Activated T-helper 1 cell treated with Interleukin-2 at 50 U/mL for 16 hours (primary cell): ENCODE measurements at places on chromosomes 2 and 18.

DNA sequence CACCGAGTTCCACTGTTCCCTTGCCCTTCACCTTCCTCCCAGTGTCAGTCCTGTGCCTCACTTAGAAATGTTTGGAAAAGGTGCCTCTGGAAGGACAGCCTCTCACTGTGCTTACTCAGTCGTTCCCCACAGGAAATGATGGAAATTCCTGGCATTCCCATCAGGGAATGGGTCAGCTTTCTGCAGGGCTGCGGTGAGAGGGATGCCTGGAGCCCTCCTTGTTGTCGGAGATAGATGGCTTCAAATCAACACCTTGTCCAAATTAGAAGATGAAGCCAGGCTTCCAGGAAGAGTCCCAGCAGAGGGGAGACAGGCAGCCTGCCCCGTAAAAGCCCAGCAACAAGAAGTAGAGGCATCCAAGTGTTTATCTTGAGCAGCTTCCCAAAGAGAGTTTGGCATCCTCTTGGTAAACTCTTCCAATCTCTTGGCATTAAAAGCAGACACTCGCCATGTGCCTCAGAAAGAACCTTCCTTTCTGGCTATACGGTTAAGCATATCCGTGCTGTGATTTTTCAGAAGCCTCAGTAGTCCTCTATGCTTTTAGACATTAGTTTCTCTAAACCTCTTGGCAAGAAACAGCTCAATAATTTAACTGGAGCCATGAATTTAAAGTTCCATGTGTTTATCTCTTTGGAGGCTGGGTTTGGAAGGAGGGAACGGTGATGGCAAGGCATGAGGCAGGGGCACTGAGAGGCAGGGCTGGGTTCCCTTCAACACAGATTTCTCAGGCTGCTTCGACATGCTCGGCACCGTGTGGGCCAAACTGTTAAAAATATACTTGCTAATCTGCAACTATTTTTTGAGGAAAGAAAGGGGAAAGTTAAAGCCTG, 25.1 kb downstream of the COLEC12 start:
- DNase-seq, result no peak

- DNase-seq, result no peak
These were observed 110.7 kb upstream of the PPP1CB start for GRCh38 chr2:28640908-28641300.

DNA sequence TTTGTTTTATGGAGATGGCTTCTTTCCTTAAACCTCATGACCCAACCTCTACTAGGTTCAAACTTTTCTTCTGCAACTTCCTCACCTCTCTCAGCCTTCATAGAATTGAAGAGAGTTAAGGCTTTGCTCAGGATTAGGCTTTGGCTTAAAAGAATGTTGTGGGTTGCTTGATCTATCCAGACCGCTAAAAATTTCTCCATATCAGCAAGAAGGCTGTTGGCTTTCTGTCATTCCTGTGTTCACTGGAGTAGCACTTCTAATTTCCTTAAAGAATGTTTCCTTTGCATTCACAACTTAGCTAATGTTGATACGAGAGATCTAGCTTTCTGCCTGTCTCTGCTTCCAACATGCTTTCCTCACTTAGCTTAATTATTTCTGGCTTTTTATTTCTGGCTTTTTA, 58.1 kb upstream of the KYNU start:
- no peak for DNase-seq

DNA sequence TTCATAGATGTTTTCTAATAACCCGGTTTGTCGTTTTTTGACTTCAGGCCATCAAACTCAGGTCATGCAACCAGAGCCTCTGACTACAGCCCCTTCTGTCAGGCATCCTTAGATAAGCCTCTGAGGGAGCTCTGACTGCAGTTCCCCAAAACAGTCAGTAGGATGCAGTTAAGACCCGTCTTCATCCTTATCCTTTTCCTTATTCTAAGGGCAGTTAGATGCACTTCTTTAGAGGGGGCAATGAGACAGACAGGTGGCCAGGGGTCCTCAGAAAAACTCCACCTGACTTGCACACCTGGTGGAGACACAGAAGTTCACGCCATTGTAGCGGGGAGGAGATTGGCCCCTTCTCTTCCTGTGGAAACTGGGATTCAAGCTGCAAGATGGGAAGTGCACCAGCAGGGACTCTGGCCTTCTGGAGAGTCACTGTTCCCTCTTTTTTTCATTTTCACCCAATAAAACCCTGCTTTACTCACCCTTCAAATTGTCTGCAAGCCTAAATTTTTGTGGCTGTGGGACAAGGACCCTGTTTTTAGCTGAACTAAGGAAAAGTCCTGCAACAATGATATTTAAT, 104.8 kb upstream of the TFPI start:
- no peak for DNase-seq

GRCh38 chr18:49811151-49811938, 2.0 kb downstream of the ACAA2 start:
- no peak for DNase-seq

DNA sequence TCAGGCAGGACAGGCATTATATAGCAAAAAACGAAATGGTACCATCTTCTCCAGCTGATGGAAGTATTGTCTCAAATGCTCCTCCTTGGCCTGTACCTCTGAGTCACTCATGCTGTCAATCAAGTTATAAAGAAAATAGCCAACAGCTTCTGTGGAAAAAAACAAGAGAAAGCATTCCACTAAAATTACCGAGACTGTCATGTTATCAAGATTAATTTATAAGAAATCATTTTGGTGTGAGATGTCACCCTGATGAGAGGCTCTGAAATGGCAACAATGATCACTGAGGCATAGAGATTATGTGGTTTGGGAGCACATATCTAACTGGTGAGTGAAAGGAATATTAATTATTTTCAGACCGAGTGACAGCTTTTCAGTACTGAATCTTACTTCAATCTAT, 47.4 kb downstream of the LRPPRC start:
- DNase-seq, result no peak

GRCh38 chr2:210007895-210008294, 5.5 kb downstream of the RPE start:
- DNase-seq, result no peak

GRCh38 chr2:241228081-241228859, 39.8 kb downstream of the ANO7 start:
- DNase-seq, result no peak

DNA sequence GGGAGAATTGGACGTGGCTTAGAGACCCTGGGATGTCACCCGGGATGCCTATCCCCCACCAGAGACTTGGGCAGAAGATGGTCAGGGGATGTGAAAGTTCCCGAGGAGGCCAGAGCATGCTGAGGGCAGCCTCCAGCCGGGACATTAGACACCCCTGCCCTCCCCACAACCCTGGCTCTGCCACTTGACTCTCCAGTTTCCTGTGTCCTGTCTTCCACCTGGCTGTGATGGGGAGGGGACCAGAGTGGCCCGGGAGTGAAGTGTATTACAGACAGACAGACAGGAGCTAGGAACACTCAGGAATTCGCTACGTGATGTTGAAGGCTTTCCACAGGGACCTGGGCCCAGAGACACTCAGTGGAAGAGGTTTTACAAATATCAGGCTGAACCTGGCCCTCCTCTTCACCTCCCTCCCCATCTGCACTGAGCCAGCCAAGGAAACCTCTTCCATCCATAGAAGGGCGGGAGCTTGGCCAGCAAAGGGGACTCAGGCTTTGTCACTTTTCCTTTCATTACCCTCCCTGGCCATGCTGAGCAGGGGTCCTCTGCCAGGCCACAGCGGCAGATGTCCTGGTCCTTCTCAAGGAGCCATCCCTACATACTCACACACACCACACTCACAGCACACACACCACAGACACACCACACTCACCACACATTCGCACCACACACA, 60.7 kb downstream of the SDC1 start:
- DNase-seq, result no peak

DNA sequence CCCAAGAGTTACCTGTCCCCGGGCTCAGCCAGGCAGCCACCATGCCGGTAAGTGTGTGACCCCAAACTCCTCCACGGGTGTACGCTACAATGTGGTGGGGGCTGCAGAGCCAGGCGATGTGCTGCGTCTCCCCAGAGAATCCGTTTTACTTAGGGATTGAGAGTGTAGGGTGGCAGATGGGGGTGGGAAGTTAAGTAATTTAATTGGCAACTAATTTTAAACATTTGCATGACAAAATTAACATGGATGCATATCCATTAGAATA, 26.6 kb upstream of the RPL31 start:
- DNase-seq, result no peak

DNA sequence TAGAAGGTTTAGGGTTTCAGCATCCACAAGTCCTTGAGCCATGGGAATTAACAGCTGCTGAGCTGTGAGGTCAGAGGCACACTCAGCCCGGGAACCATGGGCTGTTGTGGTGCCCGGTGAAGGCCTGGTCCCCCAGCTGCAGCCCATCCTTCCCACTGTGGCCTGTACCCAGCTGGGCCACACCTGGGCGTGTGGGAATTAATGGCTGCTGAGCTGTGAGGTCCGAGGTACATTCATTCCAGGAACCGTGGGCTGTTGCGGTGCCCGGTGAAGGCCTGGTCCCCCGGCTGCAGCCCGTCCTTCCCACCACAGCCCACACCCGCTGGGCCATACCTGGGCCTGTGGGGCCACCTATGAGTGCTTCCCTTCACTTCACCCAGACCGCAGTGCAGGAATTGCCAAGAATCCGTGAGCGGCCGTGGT, 25.2 kb downstream of the TMEM18 start:
- no peak for DNase-seq

DNA sequence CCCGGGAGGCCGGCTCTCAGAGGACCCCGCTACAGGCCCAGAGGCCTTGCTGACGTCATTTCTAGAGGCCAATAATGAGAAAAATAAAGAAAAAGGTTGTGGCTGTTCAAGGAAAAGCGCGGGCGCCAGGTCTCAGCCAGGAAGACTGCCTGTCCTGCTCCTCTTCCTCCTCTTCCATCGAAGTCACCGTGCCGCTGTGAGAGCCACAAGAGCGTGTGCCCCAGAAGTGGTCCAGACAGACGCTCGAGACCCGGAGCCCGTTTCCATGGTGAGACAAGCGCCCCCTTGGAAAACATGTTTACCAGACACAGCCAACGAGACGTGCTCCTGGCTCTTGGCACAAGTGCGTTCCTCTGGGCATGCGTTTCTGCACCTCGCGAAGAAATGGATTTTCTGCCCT, 210.5 kb downstream of the HDAC4 start:
- DNase-seq, result no peak

DNA sequence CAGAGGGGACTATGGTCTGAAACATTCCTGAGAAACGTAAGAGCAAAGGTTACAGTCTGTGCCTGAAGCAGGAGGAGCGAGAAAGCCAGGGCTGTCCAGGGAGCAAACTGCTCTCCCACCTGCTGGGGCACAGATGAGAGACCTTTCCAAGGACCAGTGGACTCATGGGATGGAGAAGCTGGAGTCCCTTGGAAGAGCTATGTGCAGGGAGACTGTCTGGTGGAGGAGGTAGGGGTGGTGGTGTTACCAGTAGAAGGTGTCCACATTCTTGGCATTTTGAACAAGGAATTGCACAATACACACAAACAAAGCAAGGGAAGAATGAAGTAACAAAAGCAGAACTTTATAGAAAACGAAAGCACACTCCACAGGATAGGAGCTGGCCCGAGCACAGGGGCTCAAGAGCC, 97.9 kb upstream of the CYRIA start:
- no peak for DNase-seq

DNA sequence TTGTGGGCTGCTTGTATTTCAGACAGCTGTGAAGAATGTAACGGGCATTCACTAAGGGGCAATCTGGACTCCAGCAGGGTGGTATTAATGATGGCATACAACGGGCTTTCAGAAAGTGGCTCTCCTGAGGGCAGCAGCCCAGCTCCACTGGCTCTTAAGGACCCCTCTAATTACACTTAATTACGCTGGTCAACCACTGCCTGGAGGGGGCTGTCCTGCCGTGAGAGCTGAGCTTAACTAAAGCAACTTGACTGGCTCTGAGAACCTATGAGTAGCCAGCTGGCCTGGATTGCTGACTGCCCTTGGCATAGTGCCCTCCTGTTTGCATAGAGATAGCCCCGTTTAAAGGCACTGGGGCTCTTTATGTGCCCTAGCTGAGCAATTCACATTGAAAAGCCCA, 3.8 kb downstream of the LIPG start:
- DNase-seq, result no peak

GRCh38 chr2:165573534-165574461, 104.3 kb downstream of the CSRNP3 start:
- DNase-seq, result no peak

- DNase-seq, result no peak
These were observed 168.6 kb downstream of the HDAC4 start for GRCh38 chr2:239232195-239232578.

GRCh38 chr18:79641722-79642497, 37.7 kb upstream of the CTDP1 start:
- no peak for DNase-seq

GRCh38 chr2:231677632-231678104, 30.7 kb upstream of the PTMA start:
- DNase-seq, result peak; percentile 67

DNA sequence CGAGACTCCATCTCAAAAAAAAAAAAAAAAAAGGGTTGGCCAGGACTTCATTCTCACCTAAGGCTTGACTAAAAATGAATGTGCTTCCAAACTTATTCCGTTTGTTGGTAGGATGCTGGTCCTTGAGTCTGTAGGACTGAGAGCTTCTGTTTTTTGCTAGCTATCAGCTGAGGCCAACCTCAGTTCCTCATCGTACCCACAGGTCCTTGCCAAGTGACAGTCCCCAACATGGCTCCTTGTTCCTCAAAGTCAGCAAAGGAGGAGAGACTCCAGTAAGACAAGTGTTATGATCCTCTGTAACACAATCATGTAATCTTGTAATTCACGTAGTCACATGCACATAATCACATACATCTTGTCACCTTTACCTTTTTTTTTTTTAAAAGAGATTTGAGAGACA, 37.0 kb downstream of the HAUS1 start:
- no peak for DNase-seq

DNA sequence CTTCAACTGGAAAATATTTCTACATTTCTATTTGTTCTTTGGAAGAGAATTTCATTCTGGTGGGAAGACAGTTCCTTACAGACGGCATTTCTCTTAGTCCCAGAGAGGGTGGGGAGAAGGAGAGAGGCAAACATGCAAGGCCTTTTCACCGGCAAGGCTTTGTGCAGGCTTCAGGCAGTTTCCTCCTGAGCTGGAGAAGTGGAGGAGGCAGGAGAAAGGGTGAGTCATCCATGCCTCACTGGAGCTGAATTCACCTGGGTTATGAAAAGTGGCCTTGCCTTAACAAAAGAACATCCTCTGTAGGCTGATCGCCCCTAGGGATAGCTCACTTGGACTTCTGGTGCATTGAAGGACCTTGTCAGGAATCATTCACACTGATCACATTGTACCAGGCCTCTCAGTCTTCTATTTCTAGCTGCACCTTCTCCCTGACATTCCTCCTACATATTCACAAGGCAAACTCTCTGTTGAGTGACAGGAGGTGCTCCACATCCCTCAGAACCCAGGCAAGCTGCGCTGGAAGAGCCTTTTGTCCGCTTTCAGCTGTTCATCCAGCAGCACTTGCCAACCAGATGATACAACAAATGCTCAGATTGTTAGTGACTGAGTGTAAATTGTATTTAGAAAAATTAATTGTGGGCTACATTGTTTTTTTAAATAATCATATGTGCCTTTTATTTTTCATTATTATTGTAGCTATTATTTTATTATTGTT, 796.1 kb downstream of the DCDC2C start:
- no peak for DNase-seq

GRCh38 chr2:237694415-237695194, 67.2 kb downstream of the LRRFIP1 start:
- DNase-seq, result no peak

- no peak for DNase-seq
These were observed 364 bp downstream of the STAT1 start for GRCh38 chr2:191013682-191013931.
